NCI-H524 treated with DMSO at 0.1 percent for 48 hours (cell line): ENCODE measurements at places on chromosomes 7 and 10.

DNA sequence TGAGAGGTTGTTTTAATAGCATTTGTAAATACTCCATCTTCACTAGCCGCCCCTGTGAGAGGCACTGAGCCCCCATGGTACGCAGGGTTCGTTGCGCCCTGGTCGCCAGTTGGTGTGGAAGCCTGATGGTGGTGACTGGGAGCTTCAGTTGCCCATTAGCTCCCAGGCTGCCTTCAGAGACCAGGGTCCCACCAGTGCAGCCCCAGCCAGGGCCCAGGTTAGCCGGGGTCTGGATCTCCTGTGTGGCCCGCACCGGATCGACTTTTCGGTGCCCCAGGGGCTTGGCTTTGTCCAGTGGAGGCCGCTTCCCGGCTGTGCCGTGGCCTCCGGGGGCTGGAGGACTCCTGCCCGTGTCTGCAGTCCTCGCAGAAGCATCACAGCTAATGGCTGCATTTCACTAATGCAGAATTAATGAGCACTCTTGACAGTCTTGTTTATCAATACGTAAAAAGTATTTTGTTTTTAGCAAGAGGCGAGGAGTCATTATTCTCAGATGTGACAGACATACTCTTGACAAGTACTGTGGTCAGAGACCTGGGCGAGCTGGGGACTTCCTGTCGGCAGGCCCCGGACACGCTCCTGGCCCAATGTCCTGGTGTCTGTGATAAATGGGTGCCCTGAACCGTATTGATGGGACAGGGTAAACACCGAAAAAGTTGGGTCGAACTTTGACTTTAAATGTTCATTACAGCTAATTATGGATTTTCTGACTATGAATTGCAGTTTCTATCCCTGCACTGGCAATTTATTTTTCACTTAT is 99.8 kb downstream of the NKX6-2 start:
- DNase-seq: no peak

GRCh38 chr10:30435073-30435422 is 1.1 kb downstream of the MAP3K8 start:
- no peak for DNase-seq

DNA sequence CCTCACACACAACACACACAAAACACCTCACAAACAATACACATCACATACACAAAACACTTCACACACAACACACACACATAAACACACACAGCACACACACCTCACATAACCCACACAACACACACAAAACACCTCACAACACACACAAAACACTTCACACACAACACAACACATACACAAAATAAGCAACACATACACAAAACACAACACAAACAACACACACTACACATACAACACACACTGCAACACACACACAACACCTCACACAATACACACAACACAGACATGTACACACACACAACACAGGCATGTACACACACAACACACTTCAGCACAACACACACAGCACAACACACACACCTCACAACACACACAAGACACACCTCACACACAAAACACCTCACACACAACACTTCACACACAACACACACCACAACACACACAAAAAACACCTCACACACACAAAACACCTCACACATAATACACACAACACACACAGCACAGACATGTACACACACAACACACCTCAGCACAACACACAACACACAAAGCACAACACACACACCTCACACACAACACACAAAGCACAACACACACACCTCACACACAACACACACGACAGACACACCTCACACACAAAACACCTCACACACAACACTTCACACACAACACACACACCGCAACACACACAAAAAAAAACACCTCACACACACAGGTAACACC is 107.5 kb downstream of the TNS3 start:
- DNase-seq: no peak

- DNase-seq: no peak
Measured at GRCh38 chr7:8751557-8752231, 318.3 kb downstream of the NXPH1 start.

GRCh38 chr7:157932498-157933218 is 595.9 kb downstream of the DNAJB6 start:
- no peak for DNase-seq

GRCh38 chr10:116265686-116266085 is 7.3 kb downstream of the GFRA1 start:
- DNase-seq: no peak

- DNase-seq: no peak
Measured at GRCh38 chr10:85429126-85429525, 937.5 kb downstream of the GRID1 start.

- DNase-seq: no peak
Measured at GRCh38 chr7:132437730-132438129, 138.5 kb downstream of the PLXNA4 start.
